ENCODE measurements at places on chromosomes 6 and 20.
A peak's percentile ranks its signal among the peaks of the same experiment; 100 is the strongest.

DNA sequence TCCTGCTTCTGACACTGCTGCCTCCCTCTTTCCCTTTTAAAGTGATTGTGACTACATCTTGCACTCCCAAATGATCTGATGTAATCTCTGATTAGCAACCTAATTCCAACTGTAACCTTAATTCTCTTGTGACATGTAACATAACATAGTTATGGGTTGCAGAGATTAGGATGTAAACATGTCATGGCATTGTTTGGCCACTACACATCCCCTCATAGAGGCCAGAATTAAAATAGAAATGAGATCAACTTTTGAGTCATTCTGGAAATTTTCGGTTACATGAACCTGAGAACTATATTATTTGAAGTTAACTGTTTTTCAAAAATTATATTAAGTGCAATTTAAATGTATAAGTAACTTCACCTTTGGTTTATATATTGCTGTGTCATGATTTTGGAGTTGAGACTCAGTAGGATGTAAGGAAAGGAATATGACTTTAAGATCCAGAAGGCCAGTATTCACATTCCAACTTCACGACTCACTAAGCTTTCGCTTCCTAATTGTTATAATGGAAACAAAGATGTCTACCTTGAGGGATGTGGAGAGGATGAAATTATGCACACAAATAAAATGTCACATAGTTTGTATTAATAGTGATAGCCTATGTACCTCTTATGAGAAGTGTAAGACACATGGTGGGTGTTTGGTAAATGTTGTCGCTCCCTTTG lies 611.9 kb upstream of the MAP3K7 start:
- no peak for DNase-seq

GRCh38 chr6:46412662-46413061 lies 78.6 kb downstream of the RCAN2 start:
- no peak for DNase-seq

- DNase-seq = no peak
Observed at GRCh38 chr6:111837007-111837406, 36.2 kb downstream of the FYN start.

- no peak for DNase-seq
Observed at GRCh38 chr6:107634324-107635056, 144.6 kb downstream of the SOBP start.

- no peak for DNase-seq
Observed at GRCh38 chr20:710780-711450, 35.3 kb upstream of the SCRT2 start.

DNA sequence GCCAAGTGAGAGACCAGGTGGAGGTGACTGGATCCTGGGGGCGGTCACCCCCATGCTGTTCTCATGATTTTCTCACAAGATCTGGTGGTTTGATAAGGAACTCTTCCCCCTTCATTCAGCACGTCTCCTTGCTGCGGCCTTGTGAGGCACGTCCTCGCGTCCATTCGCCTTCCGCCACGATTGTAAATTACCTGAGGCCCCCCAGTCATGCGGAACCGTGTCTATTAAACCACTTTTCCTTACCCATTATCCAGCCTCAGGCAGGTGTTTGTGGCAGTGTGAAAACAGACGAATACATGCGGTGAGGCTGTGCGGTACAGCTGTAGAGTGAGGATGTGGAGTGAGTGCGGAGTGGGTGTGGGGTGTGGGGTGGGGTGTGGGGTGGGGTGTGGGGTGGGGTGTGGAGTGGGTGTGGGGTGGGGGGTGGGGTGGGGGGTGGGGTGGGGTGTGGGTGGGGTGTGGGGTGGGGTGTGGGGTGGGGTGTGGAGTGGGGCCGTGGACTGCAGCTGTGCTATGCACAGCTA lies 12.1 kb upstream of the NTSR1 start:
- DNase-seq = no peak

- no peak for DNase-seq
Observed at GRCh38 chr6:81773887-81774286, 21.4 kb upstream of the TENT5A start.

- no peak for DNase-seq
Observed at GRCh38 chr6:75505424-75505823, 11.8 kb upstream of the FILIP1 start.

- no peak for DNase-seq
Observed at GRCh38 chr6:170175644-170176135, 115.2 kb downstream of the DLL1 start.

DNA sequence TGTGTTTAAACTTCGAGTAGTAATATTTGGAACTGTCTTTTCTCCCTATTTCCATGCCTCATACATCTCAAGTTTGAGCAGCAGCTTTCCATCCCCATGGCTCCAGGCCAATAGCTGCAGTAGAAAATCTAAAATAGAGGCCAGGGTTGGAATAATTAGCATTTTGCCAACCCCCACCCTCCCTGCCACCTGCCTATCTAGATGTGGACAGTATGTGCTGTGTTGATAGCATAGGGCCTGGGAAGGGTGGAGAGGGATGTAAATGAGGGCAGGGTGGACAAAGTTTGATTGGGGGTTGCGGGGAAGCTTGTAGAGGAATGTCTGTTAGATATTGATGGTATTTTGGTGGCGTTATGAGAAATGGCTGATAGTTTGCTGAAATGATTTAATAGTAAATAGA lies 5.6 kb downstream of the TOP1 start:
- no peak for DNase-seq

DNA sequence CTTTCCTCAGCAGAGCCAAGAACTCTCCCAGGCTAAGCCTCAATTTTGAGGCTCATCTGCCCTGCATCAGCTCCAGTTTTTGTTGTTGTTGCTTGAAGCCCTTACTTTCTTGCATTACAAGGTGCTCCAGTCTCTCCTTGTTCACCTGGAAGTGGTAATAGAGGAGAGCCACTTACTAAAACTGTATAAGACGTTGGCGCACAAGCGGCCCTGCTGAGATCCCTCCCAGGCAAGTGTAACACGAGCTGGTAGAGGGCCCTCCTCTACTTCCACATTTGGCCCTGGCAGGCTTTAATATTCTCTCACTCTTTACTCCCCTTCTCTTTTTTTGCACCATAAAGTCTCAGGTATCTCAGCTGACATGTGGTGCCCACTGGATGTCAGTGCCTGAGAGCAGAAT lies 19.5 kb downstream of the GCM2 start:
- DNase-seq = no peak

DNA sequence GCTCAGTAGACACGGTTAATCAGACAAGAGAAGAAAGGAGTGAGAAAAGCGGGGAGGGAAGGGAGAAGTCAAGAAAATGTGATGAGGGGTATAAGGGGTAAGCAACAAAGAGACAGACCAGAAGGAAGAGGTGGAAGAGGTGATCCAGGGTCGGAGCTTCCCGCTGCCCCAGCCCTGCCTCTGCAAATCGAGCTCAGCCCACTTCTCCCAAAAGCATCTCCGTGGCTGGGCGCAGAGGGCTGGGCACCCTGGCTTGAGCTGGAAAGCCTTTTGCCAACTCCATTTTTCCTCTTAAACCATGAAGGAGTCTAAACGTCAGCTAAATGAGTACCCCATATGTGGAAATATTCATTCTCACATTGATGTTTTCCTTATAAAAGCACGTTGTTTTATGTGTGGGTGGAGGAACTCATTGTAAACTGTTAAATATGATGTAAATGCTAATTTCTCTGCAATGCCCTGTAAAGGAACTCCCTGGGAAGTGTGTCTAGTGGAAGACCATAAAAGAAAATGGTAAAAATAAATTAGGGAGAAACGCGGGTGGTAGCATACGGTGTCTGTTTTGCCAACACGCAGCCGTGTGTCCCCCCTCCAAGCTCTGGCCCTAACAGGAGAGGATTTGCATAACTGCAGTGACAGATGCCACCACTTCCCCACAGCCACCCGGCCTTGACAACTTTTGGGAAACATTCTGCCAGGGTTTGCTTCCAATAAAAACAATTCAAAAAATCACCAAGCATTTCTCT lies 55.2 kb upstream of the MAFB start:
- no peak for DNase-seq

- DNase-seq = no peak
Observed at GRCh38 chr6:31094389-31094881, 17.9 kb downstream of the C6orf15 start.

DNA sequence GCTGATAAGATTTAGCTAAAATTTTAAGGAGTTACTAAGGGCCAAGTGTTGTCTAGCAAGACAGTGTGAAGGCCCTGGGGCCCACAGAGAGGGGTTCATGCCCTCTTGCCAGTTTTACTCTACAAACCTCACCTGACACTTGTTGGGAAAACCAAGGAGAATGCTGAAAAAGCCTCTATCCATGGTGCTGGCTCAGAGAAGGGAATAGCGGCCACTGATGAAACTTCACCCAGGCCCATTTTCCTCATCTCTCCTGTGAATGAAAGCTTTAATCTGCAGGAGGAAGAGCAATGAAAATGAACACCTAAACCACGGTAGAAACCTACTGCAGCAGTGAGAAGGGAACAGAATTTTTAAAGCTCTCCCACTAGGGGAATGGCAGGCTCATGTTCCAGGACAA lies 317.3 kb upstream of the CNR1 start:
- no peak for DNase-seq

GRCh38 chr6:20954315-20954714 lies 420.1 kb downstream of the CDKAL1 start:
- DNase-seq = no peak

GRCh38 chr6:1416191-1416760 lies 26.9 kb downstream of the FOXF2 start:
- DNase-seq = no peak

DNA sequence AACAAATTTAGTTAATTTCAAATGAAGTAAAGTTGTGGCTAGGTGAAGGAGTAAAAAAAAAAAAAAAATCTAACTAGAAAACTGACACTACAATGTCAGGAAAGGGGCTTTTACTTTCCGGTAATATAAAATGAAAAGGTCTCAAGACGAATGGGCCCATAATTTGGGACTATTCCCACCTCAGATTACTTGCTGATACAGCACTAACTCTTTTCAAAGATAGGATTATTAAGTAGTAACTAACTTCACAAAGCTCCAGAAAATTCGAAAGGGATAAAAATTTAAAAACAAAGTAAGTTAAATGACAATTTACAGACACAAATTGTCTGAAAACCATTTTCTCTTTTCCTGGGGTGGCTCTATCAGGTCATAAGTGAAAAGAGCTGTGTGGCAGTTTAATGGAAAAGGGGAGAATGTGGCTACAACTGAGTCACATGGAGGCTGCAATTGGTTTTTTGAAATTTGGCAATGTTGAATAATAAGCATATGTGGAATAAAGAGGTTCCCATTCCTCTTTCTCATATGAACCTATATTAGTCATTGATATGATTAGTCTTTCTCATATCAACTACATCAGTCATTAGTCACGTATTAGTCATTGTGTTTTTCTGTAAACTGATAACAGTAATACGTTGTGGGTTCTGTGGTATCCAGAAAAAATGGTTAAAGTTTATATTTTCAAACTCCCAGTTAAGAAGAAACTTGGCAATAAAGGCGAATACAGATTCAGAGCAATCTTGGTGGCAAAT lies 78.0 kb downstream of the RWDD2A start:
- DNase-seq = peak; percentile 17
